Endodermal cell (in vitro differentiated cells): ENCODE measurements at places on chromosomes 5 and 9.

DNA sequence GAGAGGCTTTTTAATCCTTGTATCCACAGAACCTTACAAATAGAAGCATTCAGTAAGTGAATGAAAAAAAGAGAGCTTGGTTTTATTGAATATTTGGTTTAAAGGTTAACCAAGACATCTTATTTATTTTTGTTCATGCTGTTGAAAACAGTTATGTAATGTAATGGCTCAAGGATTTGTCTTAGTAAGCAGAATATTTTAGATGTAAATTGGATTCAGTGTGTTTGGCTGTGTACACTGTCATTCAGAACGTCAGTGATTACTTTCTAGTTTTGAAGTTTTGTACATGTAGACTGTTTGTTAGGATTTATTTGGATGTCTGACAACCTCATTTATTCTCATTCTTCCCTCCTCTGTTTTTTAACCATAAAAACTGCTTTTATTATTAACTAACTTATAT, 31.3 kb downstream of the KCNN2 start:
- no peaks in the 10 kb centered on the region for H3K36me3 ChIP-seq
- no peaks in the 10 kb centered on the region for H3K4me1 ChIP-seq

GRCh38 chr5:3913279-3913678, 317.6 kb downstream of the IRX1 start:
- no peaks in the 10 kb centered on the region for H3K27me3 ChIP-seq
- no peak overlapping the region for H3K27ac ChIP-seq
- no peaks in the 10 kb centered on the region for H3K4me1 ChIP-seq
- no peak overlapping the region for H3K4me3 ChIP-seq

GRCh38 chr5:42718591-42718990, 38.0 kb upstream of the CCDC152 start:
- H3K4me3 ChIP-seq, result no peak overlapping the region
- H3K36me3 ChIP-seq, result no peaks in the 10 kb centered on the region
- H3K4me1 ChIP-seq, result no peaks in the 10 kb centered on the region
- no peak for DNase-seq

- H3K4me3 ChIP-seq, result no peak overlapping the region
- no peaks in the 10 kb centered on the region for H3K36me3 ChIP-seq
- DNase-seq, result no peak
- H3K27ac ChIP-seq, result no peak overlapping the region
- peaks cover 9% of the 10 kb centered on the region for H3K4me1 ChIP-seq
These were observed 209.4 kb downstream of the DTWD2 start for GRCh38 chr5:118778941-118779340.

DNA sequence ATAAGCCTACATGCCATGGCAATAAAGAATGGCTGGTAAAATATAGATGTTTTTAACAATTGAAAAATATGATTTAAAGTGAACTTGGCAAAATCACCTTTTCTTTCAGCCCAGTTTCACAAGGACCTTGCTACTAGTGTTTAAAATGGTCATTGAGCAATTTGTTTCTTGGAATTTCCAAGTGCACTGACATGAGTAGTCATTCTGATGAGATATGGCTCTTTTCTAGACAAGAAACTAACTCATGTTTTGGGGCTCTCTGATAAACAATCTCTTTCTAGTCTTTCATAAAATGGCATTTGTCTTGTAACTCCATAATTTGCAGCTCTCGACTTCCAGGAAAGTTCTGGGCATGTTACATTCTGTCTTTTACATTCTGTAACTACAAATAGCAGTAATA, 176.8 kb downstream of the NR2F1-AS1 start:
- H3K36me3 ChIP-seq, result no peaks in the 10 kb centered on the region
- no peak for DNase-seq
- H3K4me1 ChIP-seq, result no peaks in the 10 kb centered on the region
- H3K27me3 ChIP-seq, result no peaks in the 10 kb centered on the region
- H3K27ac ChIP-seq, result no peak overlapping the region

DNA sequence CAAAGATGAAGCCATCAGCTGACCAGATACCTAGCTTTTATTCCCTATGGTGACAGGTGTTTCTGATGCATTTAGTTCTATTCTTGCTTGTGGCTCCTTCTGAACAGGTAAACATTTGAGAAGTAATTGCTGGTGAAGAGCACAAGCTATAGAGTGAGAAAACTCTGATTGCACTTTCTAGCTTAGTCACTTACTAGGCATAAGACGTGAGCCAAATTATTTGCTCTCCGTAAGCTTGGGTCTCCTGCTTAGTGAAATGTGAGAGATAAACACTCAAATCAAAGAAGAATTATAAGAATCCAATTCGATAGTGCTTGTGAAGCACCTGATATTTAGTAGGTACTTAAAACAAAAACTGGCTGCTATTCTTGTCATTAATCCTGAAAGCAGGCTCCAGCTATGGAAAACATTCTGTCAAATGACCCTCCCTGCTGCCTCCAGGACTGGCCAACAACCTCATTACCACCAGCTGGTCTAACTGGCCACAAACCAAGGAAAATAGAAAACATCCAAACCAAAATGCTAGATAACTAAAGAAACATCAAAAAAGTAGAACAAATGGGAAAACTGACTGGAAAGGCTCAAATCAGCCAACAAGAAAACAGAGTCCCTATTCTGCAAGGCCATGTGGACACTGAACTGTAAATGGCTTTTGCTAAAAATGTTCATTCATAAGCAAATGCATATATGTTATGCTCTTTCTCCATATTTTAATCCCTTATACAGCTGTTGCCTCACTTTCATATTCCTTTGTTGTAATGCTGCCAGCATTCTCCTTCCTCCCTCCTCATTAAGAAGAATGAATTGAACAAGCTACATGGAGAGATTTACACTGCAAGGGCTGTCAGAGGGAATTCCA, 616.1 kb downstream of the DTWD2 start:
- no peak overlapping the region for H3K4me3 ChIP-seq
- no peaks in the 10 kb centered on the region for H3K27me3 ChIP-seq
- DNase-seq, result no peak
- no peaks in the 10 kb centered on the region for H3K4me1 ChIP-seq

GRCh38 chr9:33393581-33393980, 8.8 kb downstream of the AQP7 start:
- H3K36me3 ChIP-seq, result no peaks in the 10 kb centered on the region
- no peaks in the 10 kb centered on the region for H3K27me3 ChIP-seq
- H3K4me3 ChIP-seq, result no peak overlapping the region
- DNase-seq, result no peak
- H3K4me1 ChIP-seq, result no peaks in the 10 kb centered on the region

DNA sequence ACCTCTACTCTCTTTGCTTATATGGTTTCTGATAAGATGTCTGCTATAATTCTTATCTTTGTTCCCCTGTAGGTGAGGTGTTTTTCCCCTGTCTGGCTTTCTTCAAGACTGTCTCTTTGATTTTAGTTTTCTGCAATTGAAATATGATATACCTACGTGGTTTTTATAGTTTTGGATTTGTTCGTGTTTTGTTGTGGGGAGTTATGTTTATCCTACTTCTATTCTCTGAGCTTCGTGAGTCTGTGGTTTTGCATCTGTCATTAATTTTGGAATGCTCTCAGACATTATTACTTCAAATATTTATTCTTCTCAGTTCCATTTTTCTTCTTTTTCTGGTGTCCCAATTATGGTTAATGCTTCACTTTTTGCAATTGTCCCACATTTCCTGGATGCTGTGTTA, 521.3 kb downstream of the KCTD16 start:
- peaks cover 40% of the 10 kb centered on the region for H3K36me3 ChIP-seq
- H3K27me3 ChIP-seq, result no peaks in the 10 kb centered on the region
- no peaks in the 10 kb centered on the region for H3K4me1 ChIP-seq
- no peak overlapping the region for H3K27ac ChIP-seq
- H3K4me3 ChIP-seq, result no peak overlapping the region

DNA sequence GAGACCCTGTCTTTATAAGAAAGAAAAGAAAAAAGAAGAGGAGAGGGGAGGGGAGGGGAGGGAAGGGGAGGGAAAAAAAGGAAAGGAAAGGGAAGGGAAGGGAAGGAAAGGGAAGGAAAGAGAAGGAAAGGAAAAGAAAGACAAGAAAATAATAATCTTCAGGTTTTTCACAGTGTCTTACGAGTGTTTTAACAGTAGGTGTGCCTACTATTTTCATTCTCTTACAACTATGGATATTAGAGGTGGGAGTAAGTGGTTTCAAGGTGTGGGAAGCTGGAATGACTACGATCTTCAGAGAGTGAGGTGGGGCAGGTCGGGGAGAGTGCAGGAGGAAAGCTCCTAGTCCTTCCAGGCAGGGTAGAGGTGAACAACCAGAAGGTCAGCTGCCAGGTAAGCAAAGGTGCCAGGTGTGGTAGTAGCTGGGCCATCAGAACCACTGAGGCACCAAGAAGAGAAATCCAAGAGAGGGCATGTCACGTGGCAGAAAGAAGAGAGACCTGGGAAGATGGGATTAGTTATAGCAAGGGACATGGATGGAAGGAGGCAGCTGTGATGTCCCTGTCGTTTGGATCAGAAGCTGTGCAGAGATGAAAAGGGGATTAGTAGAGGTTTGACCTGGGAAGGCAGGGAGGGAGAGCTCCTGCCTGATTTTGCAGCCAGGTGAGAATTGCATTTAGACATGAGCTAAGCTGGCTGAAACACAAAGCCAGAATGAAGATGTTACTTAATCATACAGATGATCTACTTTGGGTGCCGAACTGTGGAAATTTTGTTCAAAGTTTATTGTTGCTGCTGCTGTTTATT, 95.4 kb downstream of the OTULIN start:
- no peak for DNase-seq
- no peaks in the 10 kb centered on the region for H3K4me1 ChIP-seq
- H3K4me3 ChIP-seq, result no peak overlapping the region

GRCh38 chr5:126263591-126264184, 159.5 kb upstream of the GRAMD2B start:
- no peak overlapping the region for H3K27ac ChIP-seq
- no peak overlapping the region for H3K4me3 ChIP-seq
- DNase-seq, result no peak

DNA sequence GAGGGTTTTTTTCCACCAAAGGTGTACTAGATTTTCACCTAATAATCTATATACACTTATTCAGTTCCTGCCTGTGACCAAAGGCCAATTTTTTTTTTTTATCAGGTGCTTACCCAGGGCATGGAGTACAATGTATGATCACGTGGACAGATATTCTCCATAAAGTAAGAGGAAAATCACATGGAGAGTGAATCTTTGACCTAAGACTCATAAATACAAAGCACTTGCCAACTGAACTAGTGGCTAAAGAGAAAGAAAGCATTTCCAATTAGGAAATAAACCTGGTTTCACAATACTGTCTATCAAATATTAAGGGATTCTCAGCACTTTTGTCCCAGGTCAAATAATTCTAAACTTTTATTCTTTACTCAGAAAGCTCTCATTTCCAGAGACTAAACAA, 33.0 kb upstream of the CEP120 start:
- no peaks in the 10 kb centered on the region for H3K4me1 ChIP-seq
- H3K27me3 ChIP-seq, result no peaks in the 10 kb centered on the region
- H3K4me3 ChIP-seq, result no peak overlapping the region
- no peak for DNase-seq
- no peak overlapping the region for H3K27ac ChIP-seq

- no peak overlapping the region for H3K4me3 ChIP-seq
- DNase-seq, result no peak
- H3K36me3 ChIP-seq, result no peaks in the 10 kb centered on the region
- no peak overlapping the region for H3K27ac ChIP-seq
These were observed 197.0 kb downstream of the MCTP1 start for GRCh38 chr5:95087816-95088317.

- no peak for DNase-seq
- no peak overlapping the region for H3K4me3 ChIP-seq
- H3K4me1 ChIP-seq, result peaks cover 4% of the 10 kb centered on the region
- no peaks in the 10 kb centered on the region for H3K27me3 ChIP-seq
- H3K36me3 ChIP-seq, result no peaks in the 10 kb centered on the region
These were observed 72.3 kb upstream of the NIPAL4 start for GRCh38 chr5:157387683-157388093.

DNA sequence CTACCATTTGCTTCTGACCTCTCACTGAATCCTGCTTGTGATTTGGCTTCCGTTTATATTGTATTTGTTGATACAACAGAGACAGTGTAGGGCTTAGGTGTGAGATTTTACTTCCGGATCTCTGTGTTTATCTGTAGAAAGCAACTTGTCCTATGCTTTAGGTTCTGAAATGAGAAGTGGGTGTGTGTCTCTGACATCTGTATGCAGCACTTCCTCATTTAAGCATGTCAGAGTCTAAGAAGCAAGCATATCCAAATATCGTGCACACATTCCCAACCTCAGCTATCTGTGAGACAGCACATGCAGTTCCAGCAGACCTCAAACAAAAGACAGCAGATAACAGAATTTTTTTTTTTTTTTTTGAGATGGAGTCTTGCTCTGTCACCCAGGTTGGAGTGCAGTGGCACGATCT, 16.3 kb downstream of the KLF9 start:
- no peak overlapping the region for H3K4me3 ChIP-seq
- no peak overlapping the region for H3K27ac ChIP-seq
- H3K27me3 ChIP-seq, result no peaks in the 10 kb centered on the region
- DNase-seq, result no peak

DNA sequence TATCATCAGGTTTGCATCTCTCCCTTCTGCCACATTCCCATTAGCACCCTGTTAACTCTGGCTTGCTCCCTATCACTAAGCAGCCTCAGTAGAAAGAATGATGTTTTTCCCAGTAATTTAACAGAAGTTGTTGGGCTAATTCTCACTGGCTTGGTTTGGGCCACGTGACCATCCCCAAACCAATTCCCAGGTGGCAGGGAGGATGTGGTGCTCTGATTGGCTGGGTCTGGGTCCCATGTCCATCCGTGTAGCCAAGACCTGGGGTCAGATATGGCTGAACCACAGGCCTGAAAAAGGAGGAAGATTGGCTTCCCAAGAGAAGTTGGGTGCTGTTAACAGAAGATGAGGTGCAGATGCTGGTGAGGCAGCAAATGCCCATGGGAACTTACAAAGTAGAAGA, 122.0 kb downstream of the BOD1 start:
- H3K27me3 ChIP-seq, result no peaks in the 10 kb centered on the region

DNA sequence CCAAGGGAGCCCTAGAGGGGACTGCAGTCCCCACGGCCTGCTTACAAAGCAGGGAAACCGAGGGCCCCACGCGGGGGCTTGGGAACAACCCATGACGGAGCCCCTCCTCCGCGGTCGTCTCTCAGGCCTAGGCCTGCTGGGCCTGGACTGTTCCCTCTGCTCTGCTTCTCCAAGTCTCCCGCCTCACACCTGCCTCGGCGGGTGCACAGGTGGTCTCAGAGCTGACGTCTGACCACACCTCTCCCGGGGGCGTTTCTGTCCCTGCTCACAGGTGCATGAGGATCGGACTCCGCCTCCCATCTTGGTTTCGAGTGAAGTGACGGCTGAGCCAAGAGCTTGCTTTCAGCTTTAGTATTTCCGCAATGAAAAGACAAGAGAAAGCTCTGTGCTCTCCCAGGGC, 72.1 kb downstream of the MRPL36 start:
- H3K4me1 ChIP-seq, result no peaks in the 10 kb centered on the region
- peak; percentile 44 for DNase-seq
- H3K36me3 ChIP-seq, result no peaks in the 10 kb centered on the region
- H3K27ac ChIP-seq, result no peak overlapping the region
- H3K4me3 ChIP-seq, result no peak overlapping the region
- no peaks in the 10 kb centered on the region for H3K27me3 ChIP-seq
